ENCODE measurements at places on chromosomes 5 and 9.

GRCh38 chr9:89154651-89155336, 23.8 kb downstream of the SHC3 start:
- DNase-seq = peak; percentile 88

GRCh38 chr5:172918421-172919371, 40.5 kb upstream of the RPL26L1 start:
- DNase-seq = peak; percentile 28

DNA sequence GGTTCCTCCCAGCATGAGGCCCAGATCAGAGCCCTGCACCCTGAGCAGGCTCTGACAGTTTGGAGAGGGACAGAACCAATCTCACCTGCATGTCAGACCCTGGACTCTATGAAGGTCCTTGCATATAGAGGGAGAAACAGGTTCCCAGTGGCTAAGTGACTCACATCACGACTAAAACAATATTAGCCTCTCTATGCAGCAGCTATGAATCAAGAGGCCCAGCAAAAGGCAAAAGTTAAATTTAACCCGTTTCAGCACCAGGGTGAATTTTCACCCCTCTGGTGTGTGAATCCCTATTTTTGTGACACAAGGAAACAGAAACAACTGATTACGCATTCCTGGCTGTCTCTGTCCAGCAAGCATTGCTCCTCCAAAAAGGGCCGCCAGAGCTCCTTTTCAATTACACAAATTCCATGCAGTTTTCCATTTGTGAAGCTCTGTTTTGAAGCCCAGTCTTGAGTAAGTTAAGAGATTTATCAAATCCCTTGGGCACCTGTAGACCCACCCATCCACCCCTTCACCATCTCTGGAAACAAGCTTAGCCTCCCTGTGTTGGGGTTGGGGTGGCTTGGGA, 136.6 kb downstream of the GABBR2 start:
- DNase-seq = no peak

GRCh38 chr5:27318701-27319100, 280.3 kb upstream of the CDH9 start:
- DNase-seq = no peak

GRCh38 chr9:112047538-112048066, 127.5 kb downstream of the SUSD1 start:
- no peak for DNase-seq

DNA sequence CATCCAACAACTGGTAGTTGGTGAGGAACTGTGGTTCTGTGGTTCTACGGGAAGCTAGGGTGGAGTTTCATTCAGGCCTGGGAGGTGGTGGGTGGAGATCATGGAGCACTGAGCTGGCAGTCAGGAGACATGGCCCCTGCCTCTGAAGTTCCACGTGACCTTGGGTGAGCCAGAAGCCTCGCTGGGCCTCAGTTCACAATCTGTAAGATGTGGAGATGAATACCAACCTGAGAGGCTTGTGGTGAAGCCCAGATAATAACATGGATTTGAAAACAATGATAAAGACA, 177.9 kb downstream of the MACROH2A1 start:
- peak; percentile 44 for DNase-seq

DNA sequence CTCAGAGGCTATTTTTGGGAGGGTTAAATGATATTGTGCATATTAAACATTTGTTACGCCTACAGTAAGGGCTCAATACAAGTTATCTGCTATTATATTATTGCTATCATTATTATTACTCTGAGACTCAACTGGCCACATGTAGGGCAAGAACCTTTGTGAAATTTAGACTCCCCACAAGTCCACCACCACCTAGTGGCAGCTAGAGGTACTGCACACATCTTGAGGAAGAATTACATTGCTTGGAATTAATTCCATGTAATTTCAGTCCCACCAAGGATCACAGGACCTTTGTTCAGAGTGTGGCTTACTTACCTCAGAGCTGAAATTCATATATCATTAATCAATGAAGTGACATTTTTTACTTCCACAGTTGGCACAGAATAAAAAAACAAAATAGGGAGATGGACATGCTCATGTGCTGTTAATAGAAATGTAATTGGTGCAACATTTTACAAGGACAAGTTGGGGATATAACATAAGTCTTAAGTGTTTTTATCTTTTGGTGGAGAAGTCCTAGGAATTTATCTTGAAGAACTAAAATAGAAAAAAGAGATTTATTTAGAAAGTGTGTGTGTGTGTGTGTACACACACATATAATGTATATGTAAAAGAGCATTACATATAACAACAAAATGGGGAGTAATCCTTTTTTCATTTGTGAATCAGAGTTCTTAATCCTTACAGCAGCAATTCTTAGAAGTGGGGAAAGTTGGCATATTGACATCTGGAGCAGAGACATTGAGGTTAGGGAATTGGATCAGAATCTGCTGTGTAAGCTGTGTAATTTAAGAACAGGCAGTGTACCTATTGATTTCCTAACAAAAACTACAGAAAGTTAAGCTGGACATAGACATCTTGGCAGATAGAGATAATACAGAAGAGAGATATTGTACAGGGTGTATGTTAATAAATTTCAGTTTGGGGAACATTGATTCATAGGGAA, 11.2 kb downstream of the MSANTD3 start:
- DNase-seq = peak; percentile 86

- peak; percentile 31 for DNase-seq
Observed at GRCh38 chr5:140235791-140236551, 61.0 kb downstream of the CYSTM1 start.
